ENCODE measurements at places on chromosomes 16 and 17.

DNA sequence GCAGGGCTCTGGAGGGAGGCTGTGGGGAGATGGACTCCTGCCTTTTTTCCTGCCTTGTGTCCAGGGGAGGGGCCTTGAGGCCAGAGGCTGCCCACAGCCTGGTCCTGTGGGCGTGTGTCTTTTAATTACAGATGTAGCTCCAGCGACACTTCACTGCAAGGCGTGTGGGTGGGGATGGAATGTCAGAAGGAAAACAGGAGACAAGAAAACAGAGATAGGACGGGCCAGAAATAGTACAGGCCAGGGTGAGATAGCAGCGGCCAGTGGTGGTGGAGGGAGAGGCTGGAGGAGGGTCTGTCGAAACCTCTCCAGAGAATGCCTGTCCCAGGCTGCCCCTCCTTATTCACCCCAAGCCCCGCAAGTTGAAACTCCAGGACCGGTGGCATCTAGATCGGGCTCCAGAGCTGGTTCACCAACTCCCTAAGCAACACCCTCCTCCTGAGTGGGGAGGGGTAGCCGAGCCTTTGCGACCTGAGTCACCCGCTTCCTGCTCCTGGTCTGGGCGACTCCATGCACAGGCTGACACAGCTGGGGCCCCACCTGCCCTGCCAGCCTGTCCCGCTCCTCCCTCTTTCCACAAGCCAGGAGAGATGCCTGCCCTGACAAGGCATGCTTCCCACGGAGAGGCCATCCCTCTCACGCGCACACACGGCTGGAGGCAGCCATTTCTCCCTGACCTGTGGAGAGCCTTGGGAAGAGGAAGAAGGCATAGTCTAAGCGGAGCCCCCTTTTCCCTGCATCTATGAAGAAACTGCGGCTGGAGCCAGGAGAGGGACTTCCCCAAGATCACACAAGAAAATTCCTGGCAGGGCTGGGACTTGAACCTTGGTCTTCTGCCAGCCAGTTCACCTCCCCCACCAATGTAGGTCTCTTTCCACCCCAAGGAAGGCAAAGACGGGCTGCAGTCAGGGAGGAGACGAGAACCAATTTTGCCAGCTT, 6.6 kb upstream of the JUP start:
- no peak for DNase-seq

GRCh38 chr16:23225634-23226033, 43.1 kb downstream of the SCNN1G start:
- DNase-seq = no peak

GRCh38 chr16:50010212-50010611, 14.8 kb upstream of the CNEP1R1 start:
- no peak for DNase-seq

DNA sequence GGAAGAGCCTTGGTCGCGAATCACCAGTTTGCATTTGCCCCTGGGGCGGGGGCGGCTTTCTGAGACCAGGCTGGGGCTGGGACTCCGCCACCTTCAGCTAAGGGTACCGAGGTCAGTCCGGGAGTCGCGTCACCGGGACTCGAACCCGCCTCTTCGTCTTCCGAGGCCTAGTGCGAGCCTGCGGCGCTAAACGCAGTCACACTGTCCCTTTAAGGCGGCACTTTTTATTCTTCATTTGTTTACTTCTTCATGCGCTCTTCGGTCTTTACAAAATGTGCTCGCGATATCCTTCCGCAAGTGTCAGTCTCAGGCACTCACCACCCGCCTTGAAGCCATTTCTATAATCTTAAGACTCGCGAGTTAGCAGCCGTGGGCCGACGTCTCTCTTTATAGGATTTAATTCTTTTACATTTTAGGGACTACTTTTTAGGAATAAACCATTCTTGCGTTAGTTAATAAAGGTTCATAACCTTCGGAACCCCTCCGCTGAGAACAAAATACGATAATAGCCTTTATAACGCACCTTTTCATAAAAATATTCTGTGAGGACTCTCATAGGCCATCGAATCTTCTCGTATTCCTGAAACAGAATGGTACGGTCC, 593 bp upstream of the HEXIM1 start:
- DNase-seq = peak; percentile 61

DNA sequence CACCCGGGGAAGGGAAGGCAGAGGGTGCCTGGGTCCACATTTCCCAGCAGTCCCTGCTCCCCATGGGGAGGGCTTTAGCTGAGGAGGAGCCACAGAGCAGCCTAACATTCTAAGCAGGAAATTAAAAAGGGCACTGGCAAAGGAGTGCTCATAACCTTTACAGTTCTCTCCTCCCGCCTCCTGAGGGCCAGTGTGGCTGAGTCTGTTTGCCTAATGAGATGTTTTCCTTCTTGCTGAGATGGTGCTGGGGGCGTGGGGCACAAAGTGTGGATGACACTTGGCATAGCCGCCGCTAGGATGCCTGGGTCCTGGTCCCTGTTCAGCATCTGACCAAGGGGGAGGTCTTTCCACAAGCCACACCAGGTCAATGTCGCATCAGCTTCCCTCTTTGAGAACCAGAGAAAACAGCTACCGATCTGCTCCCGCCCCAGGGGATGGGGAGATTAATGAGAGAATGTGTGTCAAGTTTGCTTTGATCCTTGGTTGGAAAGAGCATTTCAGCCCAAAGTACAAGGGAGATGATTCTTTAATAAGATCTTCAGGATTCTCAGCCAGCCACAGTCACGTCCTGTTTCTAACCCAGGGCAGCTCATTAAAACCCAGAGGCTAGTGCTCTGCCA, 5.8 kb downstream of the KIF18B start:
- no peak for DNase-seq

DNA sequence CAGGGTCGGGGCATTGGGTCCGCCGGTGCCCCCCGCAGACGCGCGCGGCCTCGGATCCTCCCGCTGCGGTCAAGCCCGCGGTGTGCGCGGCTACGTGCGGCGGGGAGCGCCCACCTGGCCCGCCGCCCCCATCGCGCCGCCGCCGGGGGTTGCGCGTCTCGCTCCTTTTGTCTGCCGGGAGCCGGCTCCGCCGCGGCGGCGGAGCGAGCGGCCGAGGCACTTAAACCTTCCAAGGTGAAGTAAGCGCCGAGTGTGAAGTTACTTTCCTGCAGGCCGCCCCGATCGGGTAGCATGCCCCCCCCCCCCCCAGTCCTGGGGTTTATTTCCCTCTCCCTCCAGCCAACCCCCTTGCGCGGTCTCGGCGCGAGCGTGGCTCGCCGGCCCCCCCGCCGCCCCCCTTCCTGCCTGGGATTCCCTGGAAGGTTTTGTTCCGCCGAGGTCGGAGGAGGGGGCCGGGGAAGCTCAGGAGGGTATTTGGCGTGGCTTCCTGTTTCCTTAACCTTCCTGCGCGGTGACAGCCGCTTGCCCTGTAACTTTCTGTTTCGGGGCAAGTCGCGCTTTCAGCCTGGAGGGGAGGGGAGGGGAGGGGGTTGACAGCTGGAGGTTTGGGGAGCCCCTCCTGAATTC, 56.6 kb upstream of the GSE1 start:
- DNase-seq = peak; percentile 49

DNA sequence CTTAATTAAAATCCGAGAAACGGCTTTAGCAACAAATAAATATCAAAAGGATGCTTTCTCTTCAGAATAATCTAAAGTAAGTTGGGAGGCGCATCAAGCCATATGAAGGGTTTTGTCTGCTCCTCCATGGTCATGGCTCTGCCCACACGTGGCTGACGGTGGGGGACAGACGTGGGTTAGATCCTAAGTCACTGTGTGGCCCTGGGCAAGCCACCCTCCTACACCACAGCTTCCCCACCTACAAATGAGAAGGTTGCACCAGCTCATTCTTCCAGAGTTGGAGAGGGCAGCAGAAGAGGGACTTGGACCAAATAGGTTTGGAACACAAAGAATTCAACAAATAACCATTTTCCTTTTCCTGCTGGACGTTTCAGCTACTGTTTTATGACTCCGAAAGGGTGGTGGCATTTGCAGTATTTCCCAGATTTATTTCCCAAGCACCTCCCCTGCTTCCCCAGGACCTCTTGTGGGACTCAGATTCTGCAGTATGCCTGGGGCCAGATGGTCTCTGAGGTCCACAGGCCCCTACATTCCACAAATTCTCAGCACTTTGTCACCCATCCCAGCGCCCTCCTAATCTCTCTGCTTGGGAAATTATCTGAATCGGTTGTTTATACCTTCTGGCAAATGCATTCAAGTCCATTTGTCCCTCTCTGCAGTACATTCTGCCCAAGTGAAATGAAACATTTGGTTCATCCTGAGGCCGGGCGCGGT, 17.8 kb downstream of the LRRC75A start:
- no peak for DNase-seq

GRCh38 chr17:62796291-62796690, 11.8 kb downstream of the MARCHF10 start:
- no peak for DNase-seq

- no peak for DNase-seq
These were observed 436 bp downstream of the PHB1 start for GRCh38 chr17:49414271-49414621.

DNA sequence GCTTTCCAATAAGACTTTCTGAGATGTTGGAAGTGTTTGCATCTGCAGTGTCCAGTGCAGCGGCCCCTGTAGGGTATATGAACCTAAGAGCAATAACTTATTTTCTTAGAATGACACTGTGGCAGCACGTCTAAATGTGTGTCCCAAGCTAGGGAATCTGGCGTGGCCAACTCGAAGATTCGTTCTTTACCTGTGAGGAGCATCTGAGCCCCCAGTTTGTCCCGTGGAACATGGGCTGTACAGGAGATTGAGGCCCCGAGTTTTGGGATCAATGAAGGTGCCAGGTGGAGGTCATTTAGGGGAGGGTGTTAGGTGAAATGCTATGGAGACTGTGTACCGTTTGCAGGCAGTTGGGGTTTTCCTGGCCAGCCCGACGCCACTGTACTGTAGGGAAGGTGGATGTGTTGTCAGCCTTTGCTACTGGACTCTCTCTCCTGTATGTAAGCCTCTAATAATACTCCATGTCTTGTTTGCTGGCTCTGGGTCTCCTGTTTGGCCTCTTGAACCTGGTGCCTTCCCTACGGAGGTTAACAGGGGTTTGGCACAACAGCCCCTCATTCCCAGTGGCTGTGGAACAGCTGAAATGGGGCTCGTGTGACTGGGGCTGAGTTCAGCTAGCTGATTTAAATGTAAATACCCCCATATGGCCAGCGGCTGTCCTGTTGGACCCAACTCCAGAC, 45.5 kb upstream of the SDK2 start:
- DNase-seq = no peak

- DNase-seq = no peak
These were observed 561.9 kb upstream of the SOX9 start for GRCh38 chr17:71558901-71559300.

DNA sequence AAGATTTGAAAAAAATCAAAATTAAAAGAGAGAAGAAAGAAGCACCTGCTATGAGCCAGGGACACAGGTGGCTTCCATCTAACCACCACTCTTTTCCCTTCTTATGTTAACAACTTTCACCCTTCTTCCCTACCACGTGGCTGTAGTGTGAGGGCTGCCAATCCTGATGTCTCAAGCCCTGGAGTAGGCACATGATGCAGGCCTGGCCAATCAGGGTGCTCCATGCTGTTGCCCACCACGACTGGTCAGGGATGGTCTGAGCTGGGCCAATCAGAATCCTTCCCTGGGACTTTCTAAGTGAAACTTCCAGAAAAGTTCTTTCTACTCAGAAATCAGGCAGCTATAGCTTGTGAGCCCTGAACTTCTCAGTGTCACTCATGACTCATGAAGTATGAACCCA, 140.7 kb downstream of the SDK2 start:
- no peak for DNase-seq

GRCh38 chr17:43914451-43914850, 7.1 kb upstream of the MPP2 start:
- DNase-seq = no peak

GRCh38 chr17:82876149-82876548, 36.3 kb upstream of the ZNF750 start:
- DNase-seq = no peak

- DNase-seq = no peak
These were observed 1.6 kb downstream of the IL21R start for GRCh38 chr16:27403601-27403992.

GRCh38 chr17:16929757-16930520, 42.0 kb downstream of the TNFRSF13B start:
- no peak for DNase-seq

DNA sequence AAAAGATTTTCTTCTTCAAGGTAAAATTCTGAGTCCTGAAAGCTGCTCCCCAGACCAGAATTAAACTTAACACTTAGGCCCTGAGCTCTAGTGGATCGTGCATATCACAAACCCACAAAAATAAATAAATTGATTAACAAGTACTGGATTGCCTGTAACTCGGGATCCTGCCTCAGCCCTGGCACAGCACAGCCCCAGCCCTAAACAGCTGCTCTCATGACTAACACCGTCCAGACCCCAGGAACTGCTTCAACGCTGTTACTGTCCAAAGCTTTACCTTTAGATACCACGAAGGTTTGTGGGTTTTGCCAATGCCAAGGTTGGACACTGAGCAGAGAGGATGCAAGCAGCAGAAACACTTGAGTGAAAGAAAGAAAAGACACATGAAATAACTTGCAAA, 172.5 kb downstream of the COPRS start:
- no peak for DNase-seq

- DNase-seq = no peak
These were observed 168.6 kb downstream of the NTN1 start for GRCh38 chr17:9189870-9190269.

- no peak for DNase-seq
These were observed 34.1 kb upstream of the DHX8 start for GRCh38 chr17:43449470-43450248.

- DNase-seq = peak; percentile 79
These were observed 5.0 kb downstream of the CORO6 start for GRCh38 chr17:29617481-29618271.

DNA sequence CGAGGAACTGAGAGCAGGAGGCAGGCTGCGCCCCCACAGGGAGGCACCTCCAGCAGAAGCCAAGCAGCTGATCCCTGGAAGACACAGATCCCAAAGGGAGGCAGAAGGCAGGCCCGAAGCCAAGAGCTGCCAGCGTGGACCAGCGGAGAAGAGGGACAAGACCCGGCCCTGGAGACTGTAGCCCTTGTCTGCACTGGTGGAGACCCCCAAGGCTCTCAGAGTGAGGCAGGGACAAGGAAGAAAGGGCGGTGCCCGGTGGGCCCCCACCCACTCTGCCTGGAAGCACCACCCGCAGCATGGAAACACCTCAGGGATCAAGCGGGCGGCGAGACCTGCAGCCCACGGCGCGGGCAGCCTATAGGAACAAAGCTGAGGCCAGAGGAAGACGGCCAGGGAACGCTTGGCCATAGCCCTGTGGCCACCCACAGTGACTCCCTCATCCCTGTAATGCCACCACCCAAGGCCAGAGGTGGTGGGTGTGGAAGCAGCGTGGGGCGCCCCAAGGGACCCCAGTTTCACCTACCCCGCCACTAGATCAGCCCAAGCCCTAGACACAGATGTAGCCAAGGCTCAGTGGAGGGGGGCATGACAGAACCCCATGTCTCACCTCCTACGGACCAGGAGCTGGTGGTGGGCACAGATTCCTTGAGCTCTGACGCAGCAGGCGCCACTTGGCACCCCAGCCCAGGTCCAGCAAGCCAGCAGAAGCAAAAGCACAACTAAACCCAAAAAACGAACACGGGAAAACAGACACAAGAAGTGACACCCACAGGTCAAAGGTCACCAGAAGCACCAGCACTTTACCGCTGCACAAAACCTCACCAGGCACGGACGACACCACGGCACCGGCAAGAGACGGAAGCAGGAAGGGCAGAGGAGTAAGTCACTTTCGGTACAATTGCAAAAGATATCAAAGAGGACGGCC, 2.9 kb upstream of the SIRT7 start:
- no peak for DNase-seq

- no peak for DNase-seq
These were observed 668 bp downstream of the USP36 start for GRCh38 chr17:78839762-78840529.

GRCh38 chr16:19288872-19289799, 3.6 kb downstream of the CLEC19A start:
- no peak for DNase-seq

- DNase-seq = no peak
These were observed 28.1 kb upstream of the PECAM1 start for GRCh38 chr17:64418506-64419339.
